ENCODE measurements at places on chromosomes 16 and 17.

DNA sequence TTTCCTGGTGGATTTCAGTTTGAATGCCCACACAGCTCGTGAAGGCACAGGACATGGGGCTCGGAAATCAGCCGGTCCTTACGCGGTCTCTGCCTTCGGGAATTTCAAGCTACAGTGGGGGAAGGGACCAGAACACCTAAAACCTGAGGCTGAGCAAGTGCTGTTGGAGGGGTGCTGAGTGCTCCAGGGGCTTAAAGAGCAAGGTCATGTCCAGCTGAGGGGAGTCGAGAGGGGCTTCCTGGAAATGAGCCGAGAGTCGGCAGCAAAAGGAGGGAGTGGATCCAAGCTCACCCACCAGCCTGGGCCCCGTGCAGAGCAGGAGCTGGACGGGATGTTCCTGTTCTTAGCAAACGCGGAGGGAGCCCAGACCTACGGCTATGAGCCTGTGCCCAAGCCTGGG lies 73.2 kb upstream of the RPL38 start:
- no peak for DNase-seq

DNA sequence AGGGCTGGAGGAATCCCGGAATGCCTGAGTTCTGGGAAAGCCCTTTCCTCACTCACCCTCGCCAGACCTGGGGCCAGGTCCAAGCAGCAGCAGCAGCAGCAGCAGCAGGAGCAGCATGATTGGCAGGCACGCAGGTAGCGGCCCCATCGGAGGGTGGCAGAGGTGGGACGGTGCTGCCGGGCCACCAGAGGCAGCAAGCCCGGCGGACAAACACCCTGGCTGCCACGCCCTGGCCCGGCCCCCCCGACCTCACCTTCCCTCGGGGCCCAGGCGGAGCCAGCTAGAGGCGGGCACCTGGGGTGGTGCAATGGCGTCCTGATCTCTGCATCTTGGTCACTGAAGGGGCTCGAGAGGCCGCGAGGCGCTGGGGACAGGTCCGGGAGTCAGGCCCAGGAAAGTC lies 122.4 kb downstream of the LAT start:
- no peak for DNase-seq

DNA sequence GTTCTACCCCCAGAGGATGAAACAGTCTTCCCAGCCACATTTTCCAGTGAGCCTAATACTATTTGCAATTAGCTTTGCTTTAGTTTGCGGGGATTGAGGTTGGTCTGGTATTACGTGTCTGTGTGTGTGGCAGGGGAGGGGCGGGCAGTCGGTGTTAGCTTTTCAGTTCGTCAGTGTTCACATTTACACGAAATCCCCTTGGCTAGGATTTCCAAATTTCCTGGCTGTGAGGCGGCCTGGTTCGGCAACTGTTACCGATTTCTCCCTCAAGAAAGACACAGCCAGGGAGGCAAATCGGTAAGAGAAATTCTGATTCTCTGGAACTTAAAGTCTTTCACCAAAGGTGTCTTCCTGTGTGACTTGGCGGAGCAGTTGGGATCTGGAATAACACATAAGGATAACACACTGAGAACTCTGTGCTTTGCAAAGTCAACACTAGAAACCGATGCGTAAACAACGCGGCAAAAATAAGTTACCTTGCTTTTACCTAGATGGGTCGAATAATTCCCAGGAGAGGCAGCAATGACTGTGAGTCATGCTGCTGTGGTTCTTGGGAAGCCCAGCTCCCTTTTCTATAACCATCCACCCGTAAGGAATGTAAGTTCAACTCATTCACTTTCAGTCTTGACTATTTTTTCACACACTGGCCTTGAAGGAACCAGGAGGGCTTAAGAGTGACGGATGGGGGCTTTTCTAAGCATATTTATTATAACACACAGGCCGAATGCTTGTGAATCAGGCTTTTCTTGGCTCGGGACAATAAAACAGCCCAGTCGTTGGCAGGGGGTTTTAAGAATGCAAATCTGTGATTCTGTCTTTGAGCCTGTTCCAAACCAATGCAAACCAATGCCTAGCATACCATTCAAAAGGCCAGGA lies 24.2 kb downstream of the GPRC5B start:
- DNase-seq = peak; percentile 18

DNA sequence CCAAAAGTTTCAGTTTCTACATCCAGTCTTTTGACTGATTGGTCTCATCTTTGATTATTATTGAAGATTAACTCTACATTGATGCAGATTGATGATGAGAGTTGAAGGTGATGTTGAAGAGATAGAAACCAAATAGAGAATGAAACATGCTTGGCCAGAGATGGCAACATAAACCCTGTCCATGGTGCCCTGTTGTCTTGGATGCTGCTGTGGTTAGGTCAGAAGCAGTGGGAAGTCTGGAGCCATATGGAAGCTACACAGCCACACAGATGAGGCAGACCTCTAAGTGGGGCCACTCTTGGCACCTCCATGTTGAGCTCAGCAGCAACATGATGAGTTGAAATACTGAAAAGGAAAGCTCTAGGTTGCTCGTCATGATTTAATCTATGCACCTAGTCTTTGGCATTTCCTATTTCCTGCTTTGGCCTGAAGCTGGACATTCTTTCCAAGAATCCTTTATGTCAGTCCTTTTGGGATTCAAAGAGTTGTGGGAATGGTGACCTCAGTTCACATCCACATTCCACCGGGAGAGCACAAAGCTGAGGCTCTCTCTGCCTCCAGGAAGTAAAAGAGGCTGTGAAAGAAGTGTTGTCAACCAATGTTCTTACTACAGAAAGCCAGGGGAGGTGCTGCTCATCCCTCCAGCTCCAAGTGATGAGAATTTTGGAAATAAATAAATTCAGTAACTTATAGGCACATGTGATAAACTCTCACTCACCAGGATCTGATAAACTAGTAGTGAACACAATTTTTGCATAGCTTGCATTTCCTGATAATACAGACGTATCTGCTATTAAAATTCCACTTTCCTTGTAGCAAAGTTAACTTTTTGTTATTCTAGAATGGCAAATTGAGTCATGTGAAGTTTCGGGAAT lies 127.7 kb upstream of the MAF start:
- no peak for DNase-seq

- DNase-seq = no peak
Observed at GRCh38 chr16:2074071-2074470, 26.3 kb downstream of the TSC2 start.

Measured in suprapubic skin (tissue), 4 donors.